ENCODE measurements at places on chromosomes 7 and 10. TPM values are rescaled to one million over a fixed set of nuclear protein-coding genes. Genes with fewer than 3 reads are reported as not detected.

GRCh38 chr10:90328896-90329295, 528.9 kb downstream of the HTR7 start:
- DNase-seq = no peak

The CLRN3 gene
- not detected for total RNA-seq

DNA sequence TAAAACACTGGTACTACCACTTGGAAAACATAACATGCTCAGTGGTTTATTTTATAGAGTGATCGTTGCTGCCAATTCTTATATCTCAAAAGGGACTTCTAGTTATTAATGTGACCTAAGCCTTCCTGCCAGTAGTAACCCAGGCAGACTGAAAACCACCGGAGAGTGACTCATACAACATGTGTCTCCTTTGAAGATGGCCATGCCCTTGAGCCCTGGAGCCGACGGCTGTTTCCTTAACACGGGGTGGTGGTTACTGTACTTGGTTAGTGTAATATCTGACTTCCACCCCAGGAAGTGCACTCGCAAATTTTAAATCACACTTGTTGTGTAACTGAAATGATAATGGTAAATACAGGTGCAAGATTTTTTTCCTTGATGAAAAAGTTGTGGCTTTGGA, 30.5 kb downstream of the JAKMIP3 start:
- DNase-seq = peak; percentile 75

DNA sequence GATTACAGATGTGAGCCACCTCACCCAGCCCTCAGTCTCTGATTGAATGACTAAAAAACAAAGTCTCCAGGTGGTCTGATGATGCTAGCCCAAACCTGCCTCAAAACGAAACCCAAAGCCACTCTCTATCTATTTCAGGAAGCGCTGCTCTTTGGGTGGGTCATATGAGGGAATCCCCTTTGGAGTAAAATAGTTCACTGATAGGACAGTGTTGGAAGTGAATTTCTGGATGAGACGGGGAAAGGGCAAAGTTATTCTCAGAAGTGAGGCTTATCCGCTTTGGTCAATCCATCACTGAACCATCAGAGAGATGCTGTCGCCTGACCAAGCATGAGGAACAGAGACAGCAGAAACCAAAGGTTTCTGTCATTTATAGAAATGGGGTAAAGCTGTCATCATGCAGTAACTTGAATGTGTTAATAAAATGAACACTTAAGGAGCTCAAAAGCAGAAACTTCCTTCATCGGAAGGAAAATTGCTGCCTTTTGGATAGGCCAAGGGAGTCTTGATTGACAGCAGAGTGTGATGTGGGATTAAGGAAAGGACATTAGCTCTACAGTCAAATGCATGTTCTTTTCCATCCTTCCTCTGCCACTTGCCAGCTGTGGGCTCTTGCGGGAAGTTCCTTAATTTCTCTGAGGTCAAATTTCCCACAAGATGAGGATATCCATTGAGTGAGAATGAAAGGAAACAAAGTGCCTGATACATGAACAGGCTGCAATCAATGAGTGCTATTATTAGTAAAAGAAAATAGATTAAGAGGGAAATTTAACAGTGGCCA, 64.9 kb upstream of the C1QL3 start:
- DNase-seq = peak; percentile 84

- no peak for DNase-seq
These were observed 636.2 kb upstream of the IGFBP3 start for GRCh38 chr7:46557295-46557711.

- DNase-seq = peak; percentile 76
These were observed 56.5 kb downstream of the LMBR1 start for GRCh38 chr7:156836443-156836842.
